ENCODE measurements at places on chromosomes 1 and 21.

- no peaks in the 10 kb centered on the region for H3K27me3 ChIP-seq
- H3K36me3 ChIP-seq = no peaks in the 10 kb centered on the region
- DNase-seq = peak; percentile 92
- no peak overlapping the region for H3K4me3 ChIP-seq
- H3K27ac ChIP-seq = peak overlapping the region; percentile 82
These were observed 9.6 kb downstream of the CAMK2N1 start for GRCh38 chr1:20476265-20477038.

GRCh38 chr1:227521782-227522181 is 41.6 kb upstream of the ZNF678 start:
- H3K27me3 ChIP-seq = no peaks in the 10 kb centered on the region
- no peak overlapping the region for H3K27ac ChIP-seq

GRCh38 chr1:46334030-46334384 is 6.6 kb upstream of the NSUN4 start:
- no peaks in the 10 kb centered on the region for H3K4me1 ChIP-seq
- no peak overlapping the region for H3K27ac ChIP-seq
- no peaks in the 10 kb centered on the region for H3K36me3 ChIP-seq
- H3K4me3 ChIP-seq = no peak overlapping the region
- no peak for DNase-seq

GRCh38 chr1:10601342-10602070 is 126.8 kb downstream of the PEX14 start:
- no peaks in the 10 kb centered on the region for H3K27me3 ChIP-seq
- no peaks in the 10 kb centered on the region for H3K36me3 ChIP-seq
- DNase-seq = no peak
- H3K27ac ChIP-seq = no peak overlapping the region

DNA sequence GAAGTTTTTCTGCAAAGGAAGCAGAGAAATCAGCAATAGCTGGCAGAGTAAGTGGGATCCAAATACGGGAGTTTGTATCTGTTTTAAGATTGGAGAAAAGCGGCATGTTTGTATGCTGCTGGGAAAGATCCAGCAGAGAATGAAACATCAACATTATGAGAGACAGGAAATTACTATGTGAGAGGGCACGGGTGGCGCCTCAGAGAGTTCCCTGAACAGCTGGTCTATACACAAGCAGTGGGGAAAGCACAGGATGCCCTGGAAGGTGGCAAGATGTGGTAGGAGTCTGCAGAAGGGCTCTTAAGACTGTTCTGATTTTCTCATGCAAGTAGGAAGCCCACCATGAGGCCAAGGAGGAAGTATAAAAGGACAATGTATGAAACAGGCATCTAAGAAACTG is 130.4 kb downstream of the RERE start:
- DNase-seq = no peak
- H3K4me3 ChIP-seq = no peak overlapping the region
- no peaks in the 10 kb centered on the region for H3K4me1 ChIP-seq
- no peaks in the 10 kb centered on the region for H3K36me3 ChIP-seq
- H3K27me3 ChIP-seq = no peaks in the 10 kb centered on the region

GRCh38 chr1:220748089-220748934 is at the start of gene MTARC2:
Gene MTARC2 (plus strand): TSS chr1:220748322. CDS start chr1:220748532, 210 bp downstream.
- peak; percentile 71 for DNase-seq
- no peaks in the 10 kb centered on the region for H3K27me3 ChIP-seq
- H3K4me1 ChIP-seq = no peaks in the 10 kb centered on the region
- peak within 1 kb of the TSS; percentile 94 for H3K27ac ChIP-seq
- no peaks in the 10 kb centered on the region for H3K36me3 ChIP-seq

GRCh38 chr1:177976596-177976995 is 6.7 kb upstream of the SEC16B start:
- H3K27ac ChIP-seq = no peak overlapping the region
- no peaks in the 10 kb centered on the region for H3K4me1 ChIP-seq
- no peaks in the 10 kb centered on the region for H3K36me3 ChIP-seq
- no peak overlapping the region for H3K4me3 ChIP-seq
- no peak for DNase-seq
- no peaks in the 10 kb centered on the region for H3K27me3 ChIP-seq

DNA sequence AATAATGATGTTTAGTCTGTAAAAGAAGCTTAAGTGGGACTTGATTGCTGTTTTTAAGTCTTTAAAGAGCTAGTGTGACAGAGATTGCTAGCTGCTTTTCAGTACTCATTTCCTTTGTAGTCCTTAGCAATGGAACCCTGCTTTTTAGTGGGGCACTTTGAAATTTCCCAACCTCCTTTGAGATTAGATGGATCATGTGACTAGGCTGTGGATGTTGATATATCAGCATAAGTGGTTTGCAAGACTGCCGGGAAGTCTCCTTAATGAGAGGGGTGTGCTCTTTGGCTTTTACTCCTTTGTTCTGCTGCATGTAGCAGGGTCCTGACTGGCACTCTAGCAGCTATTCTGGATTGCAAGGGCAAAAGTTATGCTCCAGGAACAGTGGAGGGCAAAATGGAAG is 11.2 kb upstream of the RCOR3 start:
- DNase-seq = no peak
- H3K4me1 ChIP-seq = no peaks in the 10 kb centered on the region
- H3K4me3 ChIP-seq = no peak overlapping the region
- H3K36me3 ChIP-seq = no peaks in the 10 kb centered on the region

- no peak overlapping the region for H3K4me3 ChIP-seq
- H3K36me3 ChIP-seq = no peaks in the 10 kb centered on the region
- H3K4me1 ChIP-seq = no peaks in the 10 kb centered on the region
- no peak for DNase-seq
These were observed 192.4 kb upstream of the JUN start for GRCh38 chr1:58976294-58976693.

GRCh38 chr21:25080661-25081060 is 526.6 kb downstream of the MRPL39 start:
- H3K4me1 ChIP-seq = no peaks in the 10 kb centered on the region
- DNase-seq = no peak
- no peaks in the 10 kb centered on the region for H3K27me3 ChIP-seq
- H3K27ac ChIP-seq = no peak overlapping the region
- no peaks in the 10 kb centered on the region for H3K36me3 ChIP-seq

DNA sequence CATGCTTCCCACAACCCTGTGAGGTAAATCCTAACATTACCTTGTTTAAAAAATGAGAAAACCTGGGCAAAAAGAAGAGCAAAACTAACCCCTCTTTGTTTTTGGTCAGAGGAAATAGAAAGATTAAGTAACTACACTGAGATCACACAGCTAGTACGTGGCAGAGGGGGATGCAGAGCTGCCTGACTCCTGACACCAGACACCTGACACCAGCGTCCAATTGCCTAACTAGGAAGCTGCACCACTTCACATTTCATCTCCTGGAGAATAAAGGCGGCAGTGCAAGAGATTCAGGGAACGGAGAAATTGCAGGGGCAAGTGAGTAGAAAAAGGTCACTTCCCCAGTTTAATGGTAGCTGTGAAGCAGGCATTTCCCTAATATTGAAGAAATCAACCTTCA is 229.3 kb upstream of the PTBP2 start:
- DNase-seq = no peak
- no peak overlapping the region for H3K4me3 ChIP-seq
- H3K27me3 ChIP-seq = no peaks in the 10 kb centered on the region
- no peaks in the 10 kb centered on the region for H3K36me3 ChIP-seq
